Breast epithelium (tissue), 4 donors: ENCODE measurements at places on chromosomes 1 and 21. TPM values are rescaled to one million over a fixed set of nuclear protein-coding genes. Genes with fewer than 3 reads are reported as not detected.

Gene FGR
- total RNA-seq: 46.9 TPM

Gene SEC16B
- 4.8 TPM for total RNA-seq

Gene PRKAA2
- total RNA-seq: 2.4 TPM

Gene SLC25A34
- 1.8 TPM for total RNA-seq

Gene VWA5B1
- not detected for total RNA-seq

Gene AMY1B
- not detected for total RNA-seq

Gene TMOD4
- total RNA-seq: not detected

Gene MPL
- total RNA-seq: not detected

Gene KCNC4
- total RNA-seq: 12.6 TPM

Gene PALMD
- total RNA-seq: 35.3 TPM

Gene FAM163A
- total RNA-seq: not detected

Gene LRRC8B
- total RNA-seq: 11.5 TPM

Gene SLC45A1
- 1.9 TPM for total RNA-seq

Gene GREM2
- total RNA-seq: 1.0 TPM

Gene POU3F1
- not detected for total RNA-seq

Gene RAP1GAP
- 6.0 TPM for total RNA-seq

Gene OR2T35
- not detected for total RNA-seq

Gene RGL1
- total RNA-seq: 26.8 TPM

Gene TMEM82
- not detected for total RNA-seq

Gene KCND3
- total RNA-seq: 5.9 TPM

Gene S100A2
- 0.33 TPM for total RNA-seq

Gene MSH4
- total RNA-seq: 0.32 TPM

Gene LCE2C
- not detected for total RNA-seq

Gene NES
- total RNA-seq: 9.9 TPM

Gene EXO1
- not detected for total RNA-seq

Gene ZNF683
- total RNA-seq: 0.59 TPM

Gene HOOK1
- total RNA-seq: 12.5 TPM

Gene ILF2
- total RNA-seq: 147 TPM

Gene IQCC
- 2.3 TPM for total RNA-seq

Gene CR2
- under 0.01 TPM for total RNA-seq

Gene GGPS1
- 17.7 TPM for total RNA-seq

Gene MX1
- total RNA-seq: 21.8 TPM

Gene GCSAML
- 0.15 TPM for total RNA-seq

Gene KRTAP19-1
- not detected for total RNA-seq

Gene CFAP74
- total RNA-seq: 0.98 TPM

Gene SYCP1
- total RNA-seq: not detected

Gene CLCA1
- total RNA-seq: not detected

Gene SMPDL3B
- total RNA-seq: 13.8 TPM

Gene TNFRSF4
- 2.3 TPM for total RNA-seq

Gene OR10J1
- not detected for total RNA-seq

Gene DDOST
- 145 TPM for total RNA-seq

Gene PPP2R5A
- total RNA-seq: 48.5 TPM

Gene DMRTA2
- total RNA-seq: not detected

Gene TMEM234
- total RNA-seq: 20.6 TPM

Gene H6PD
- total RNA-seq: 49.5 TPM

Gene GPR37L1
- not detected for total RNA-seq

Gene SLC9C2
- total RNA-seq: not detected

Gene HRNR
- not detected for total RNA-seq
